Posterior cingulate gyrus (tissue), 11 donors: ENCODE measurements at places on chromosomes 1 and 21.

GRCh38 chr1:205124726-205125125, 2.9 kb upstream of the RBBP5 start:
- DNase-seq = no peak

DNA sequence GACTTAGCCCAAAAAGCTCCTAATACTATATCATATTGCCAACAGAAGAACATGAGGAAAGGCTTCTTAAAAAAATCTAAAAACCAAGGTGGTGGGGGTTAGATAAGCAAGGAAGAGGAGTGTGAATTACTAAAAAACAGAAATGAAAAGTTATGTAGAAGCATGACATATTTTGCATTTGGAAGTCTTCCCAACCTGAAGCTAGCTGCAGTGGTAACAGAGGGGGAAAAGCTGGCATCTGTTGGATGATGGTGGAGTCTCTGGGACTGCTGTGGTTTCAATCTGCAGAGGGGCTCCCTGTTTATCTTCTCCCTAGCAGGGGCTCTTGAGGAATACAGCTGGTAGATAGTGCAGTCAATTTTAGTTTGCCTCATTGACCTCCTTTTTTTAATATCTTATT, 249.2 kb upstream of the KIAA0040 start:
- no peak for DNase-seq

- no peak for DNase-seq
These were observed 31.1 kb downstream of the AKT3 start for GRCh38 chr1:243818978-243819377.

DNA sequence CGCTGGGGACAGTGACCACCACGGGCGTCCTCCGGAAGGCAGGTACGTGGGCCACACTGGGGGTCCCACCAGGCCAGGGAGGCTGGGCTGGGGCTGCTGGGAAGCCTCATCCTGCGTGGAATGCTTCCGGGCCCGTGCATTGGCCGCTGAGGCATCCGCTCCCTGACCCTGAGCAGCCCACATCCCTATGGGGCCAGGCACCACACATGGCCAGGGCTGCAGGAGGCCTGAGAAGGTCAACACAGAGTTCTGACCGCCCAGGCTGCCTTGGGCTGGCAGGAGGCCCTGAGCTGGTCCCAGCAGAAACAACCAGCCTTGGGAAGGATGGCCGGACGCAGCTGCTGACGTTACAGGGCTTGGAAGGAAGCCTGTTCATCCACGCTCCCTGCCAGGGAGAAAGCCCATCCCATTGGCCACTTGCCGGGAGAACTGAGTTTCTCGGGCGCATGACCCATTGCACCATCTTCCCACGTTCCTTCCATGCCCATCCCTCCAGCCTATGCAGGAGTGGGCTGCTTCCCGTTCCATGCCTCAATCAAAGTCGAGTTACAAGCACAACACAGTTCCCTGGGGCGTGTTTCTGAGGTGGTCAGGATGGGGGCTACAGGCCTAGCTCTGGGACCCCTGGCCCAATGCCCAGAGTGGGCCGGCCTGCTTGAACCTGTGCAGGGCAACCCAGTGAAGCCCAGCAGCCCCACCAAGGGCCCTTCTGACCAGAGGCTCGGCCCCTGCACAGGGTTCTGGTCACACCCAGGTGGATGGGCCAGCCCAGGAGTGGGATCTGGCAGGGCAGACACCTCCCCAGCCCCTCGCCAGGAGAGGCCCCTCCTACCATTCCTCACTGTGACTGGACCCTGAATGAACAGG, 31.7 kb downstream of the TRIM11 start:
- peak; percentile 67 for DNase-seq

- peak; percentile 66 for DNase-seq
These were observed 173.9 kb downstream of the RWDD3 start for GRCh38 chr1:95407886-95408291.

DNA sequence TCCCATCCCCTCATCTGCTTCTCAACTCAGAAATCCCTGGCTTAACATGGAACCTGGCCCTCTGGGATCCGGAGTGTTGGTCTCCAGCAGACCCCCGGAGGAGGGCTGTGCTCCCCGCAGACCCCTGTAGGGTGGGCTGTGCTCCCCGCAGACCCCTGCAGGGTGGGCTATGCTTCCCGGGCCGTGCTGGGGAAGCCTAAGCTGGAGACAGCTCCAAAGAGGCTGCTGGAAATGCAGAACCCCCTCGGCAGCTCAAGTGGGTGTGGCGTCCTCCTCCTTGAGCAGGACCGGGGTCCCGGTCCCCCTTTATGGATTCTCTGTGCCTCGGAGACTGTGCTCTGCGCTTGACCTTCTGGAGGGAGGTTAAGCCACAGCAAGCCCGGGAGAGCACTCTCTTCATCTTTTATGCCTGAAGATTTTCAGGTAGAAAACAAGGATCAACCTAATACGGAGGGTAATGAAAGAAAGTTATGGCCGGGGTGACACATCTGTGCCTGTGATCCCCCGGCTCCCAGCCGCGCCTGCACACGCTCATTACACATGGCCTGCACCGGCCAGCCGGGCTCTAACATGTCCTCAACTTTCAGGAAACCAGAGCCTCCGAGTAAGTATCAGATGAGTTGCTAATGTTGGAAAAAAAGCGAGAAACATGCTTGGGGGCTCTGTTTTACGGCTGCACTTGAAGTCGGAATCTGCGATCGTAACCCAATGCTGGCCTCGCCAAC, 87.7 kb upstream of the ACTRT2 start:
- no peak for DNase-seq

GRCh38 chr21:33394260-33394659, 9.0 kb upstream of the IFNGR2 start:
- DNase-seq = no peak

- no peak for DNase-seq
These were observed 92.0 kb downstream of the CNIH3 start for GRCh38 chr1:224707843-224708725.

GRCh38 chr1:4052657-4053056, 152.6 kb upstream of the C1orf174 start:
- no peak for DNase-seq

DNA sequence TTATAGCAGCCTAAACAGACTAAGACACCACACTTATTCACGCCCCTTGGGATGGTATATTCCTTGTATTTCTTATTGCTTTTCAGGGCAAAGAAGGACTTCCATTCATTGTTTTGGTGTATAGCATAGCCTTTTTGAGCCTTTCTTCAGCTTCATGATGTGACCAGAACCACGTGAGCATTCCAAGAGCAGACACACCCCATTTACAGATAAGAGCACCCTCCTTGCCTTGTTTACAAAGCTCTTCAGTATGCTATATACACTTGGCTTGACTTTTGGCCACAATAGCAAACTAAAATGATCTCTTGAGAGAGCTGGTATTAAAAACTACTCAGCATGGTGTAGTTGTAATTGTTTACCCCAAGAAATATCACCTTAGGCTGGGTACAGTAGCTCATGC, 78.7 kb downstream of the PIK3R3 start:
- DNase-seq = no peak

- DNase-seq = no peak
These were observed 44.0 kb downstream of the ACP6 start for GRCh38 chr1:147626291-147626690.

- DNase-seq = no peak
These were observed 27.7 kb downstream of the AGO3 start for GRCh38 chr1:35958558-35958957.

GRCh38 chr1:44911026-44911425, 68.0 kb upstream of the PTCH2 start:
- DNase-seq = no peak

GRCh38 chr21:24310788-24311187, 1296.5 kb downstream of the MRPL39 start:
- no peak for DNase-seq

GRCh38 chr1:85276978-85277639, 677 bp upstream of the BCL10 start:
- peak; percentile 78 for DNase-seq

DNA sequence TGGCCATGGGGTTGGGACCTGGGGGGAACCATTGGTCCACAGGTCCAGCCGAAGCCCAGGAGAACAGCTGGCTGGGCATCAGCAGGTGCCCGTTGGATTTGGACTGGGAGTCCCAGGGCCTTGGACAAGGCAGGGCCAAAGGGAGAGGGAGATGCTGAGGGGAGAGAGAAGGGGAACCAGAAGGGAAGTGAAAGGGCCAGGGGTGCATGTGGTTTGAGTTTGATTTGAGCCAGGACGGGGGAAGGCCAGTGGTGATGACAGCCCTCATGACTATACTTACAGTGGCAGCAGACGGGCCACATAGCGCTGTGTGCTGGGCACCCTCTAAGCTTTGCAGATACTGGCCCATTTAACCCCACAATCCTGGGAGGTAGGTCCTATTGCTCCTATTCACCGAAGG, 18.8 kb downstream of the AGRN start:
- no peak for DNase-seq

DNA sequence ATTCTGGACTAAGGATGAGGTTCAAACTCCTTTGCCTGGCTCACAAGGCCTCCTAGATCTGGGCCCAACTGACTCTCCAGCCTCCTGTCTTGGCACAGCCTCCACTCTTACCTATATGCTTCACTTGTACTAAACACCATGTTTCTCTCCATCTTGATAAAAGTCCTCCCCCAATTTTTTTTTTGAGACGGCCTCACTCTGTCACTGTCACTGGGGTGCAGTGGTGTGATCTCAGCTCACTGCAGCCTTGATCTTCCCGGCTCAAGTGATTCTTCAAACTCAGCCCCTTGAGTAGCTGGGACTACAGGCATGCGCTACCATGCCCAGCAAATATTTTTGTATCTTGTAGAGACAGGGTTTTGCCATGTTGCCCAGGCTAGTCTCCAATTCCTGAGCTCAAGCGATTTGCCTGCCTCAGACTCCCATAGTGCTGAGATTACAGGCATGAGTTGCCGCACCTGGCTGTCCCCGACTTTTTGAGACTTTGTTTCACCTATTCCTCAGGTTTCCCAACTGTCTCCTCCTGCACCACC, 39.7 kb downstream of the CD34 start:
- DNase-seq = no peak

GRCh38 chr21:44750675-44751025, 39.3 kb upstream of the TSPEAR start:
- DNase-seq = no peak

GRCh38 chr1:111195002-111195684, 5.3 kb downstream of the DENND2D start:
- no peak for DNase-seq

DNA sequence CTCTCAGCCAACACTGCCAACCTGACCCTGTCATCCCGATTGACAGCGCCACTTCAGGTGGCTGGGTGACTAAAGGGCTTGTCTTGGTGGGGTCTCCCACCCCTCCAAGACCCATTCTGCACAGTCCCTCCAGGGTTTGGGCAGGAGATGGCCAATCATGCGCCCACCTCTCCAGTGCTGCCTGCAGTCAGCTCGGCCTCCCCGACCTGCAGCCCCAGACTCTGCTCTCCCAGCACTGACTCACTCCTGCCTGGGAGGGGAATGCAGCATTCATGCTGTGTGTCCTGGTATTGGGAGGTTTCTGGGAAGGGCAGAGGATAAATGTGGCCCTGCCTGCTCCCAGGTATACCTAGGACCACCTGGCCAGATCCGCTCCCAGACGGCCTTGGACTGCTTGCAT, 9.7 kb downstream of the TMEM81 start:
- no peak for DNase-seq

GRCh38 chr1:201795066-201795465, 33.9 kb upstream of the IPO9 start:
- no peak for DNase-seq
